NCI-H774 (cell line): ENCODE measurements at places on chromosomes 5 and 9.
A peak's percentile ranks its signal among the peaks of the same experiment; 100 is the strongest.

DNA sequence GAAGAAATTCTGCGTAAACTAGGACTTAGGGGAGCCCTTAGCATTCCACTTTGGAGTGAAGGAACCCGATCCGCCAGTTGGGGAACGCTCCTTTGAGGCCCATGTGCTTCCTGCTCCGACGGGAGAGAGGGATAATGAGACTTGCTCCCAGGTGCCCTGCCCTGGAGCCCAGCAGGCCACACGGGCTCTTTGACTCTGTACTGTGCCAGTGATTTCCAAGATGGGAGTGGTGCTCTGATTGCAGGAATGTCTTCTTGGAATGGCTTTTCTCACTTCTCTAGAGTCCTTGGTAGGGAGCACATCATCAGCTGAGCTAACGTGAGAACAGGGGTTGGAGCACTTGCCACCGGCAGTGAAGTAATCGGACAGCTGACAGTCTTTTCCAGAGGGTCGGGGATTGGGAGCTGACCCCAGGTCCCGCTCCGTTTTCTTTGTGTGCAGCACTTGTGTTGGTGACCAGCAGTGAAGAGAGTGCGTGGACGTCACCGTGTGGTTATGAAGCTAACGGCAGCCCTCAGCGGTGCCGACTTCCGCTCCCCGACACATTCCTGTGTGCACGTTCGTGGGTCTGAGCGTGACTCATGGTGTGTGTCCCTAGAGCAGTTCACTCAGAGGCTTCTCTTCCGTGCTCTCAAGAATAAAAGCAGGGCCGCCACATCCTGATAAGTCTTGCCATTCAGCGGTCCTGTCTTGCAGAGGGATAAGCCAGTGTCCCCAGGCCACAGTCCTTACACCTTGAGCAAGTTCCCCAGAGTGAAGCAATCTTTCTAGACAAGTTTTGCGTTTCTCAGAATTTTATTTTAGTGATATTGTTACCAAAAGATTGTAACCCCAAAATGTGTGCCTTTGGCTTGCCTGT is 25.6 kb downstream of the ABL1 start:
- no peak for DNase-seq

DNA sequence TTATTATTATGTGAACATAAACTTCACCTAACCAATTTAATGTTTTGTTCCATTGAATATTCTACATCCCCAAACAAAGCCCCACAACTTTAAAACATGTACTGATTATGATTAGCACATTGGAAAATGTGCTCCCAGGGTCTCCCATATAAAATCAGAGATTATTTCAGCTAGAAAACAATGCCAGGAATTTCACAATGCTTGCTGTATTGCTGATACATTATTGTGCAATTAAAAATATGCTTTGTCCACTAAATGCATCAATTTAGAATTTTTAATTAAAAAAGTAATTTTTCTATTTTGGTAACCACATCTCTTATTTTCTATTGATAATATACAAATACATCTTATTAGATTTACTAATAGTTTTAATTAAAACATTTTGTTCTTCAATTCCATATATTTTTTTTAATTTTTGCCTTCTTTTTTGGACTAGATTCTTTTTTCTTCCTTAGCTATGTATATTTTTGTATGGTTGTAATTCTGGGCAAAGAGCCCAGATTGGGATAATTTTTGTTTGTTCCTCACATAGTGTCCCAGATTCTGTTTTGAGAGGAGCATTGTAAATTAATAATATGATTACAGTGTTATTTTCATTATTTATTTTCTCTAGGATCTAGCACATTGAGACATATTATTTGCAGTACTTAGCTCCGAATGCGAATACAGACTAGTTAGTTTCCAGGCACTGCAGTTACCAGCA is 241.5 kb upstream of the CDH18 start:
- DNase-seq = no peak

- DNase-seq = peak; percentile 65
These were observed at the start of gene PBX3 for GRCh38 chr9:125747053-125747764. Gene PBX3, plus strand, starts transcription at chr9:125747373.

DNA sequence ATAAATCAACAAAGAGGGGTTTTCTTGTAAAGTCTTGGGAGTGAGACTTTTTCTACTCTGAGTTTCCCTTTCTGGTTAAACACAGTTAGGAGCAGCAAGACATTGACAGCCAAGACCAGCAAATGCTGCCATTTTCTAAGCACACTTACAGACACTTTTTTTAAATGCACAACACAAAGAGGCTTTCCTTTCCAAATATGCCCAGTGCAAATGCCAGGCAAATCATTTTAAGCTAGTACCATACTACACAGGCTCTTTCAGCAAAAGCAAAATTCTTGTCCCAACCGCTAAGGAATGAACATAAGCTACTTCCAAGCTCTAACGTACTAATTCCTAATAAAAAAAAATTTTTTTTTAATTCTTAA is 68.2 kb downstream of the DENND1A start:
- no peak for DNase-seq

DNA sequence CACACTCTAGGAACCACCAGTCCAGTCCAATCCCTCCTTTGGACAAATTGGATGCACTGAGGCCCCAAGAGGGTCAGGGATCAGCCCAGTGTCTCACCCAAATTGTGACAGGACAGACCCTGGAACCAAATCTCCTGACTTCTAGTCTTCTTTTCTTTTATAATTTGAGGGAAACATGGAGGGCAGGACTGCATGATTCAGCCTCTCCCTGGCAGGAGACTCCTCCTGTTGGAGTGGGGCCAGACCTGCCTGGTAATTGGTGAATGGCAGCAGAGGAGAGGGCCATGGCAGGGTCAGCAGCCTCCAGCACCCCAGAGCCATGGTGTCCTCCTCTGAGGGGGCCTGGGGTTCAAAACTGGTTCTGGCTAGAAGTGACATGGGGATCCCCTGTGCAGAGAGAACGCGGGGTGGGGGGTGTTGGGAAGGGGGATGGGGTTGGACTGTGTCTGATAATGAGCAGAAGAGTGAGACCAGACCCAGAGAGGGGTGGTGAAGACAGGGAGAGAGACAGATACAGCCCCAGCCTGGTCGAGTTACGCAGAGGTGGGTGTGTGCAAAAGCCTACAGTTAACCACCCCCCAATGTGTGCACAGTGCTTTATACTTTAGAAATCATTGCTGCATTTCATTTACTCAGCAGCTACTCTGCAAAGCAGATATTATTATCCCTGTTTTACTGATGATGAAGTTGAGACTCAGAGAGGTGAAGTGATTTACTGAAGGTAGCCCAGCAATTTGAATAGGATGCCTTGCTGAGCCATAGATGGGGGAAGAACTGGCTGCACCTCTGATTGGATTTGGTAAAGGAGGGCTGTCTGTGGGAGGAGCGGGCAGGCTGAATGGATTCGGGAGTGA is 3.8 kb upstream of the SYNPO start:
- no peak for DNase-seq

DNA sequence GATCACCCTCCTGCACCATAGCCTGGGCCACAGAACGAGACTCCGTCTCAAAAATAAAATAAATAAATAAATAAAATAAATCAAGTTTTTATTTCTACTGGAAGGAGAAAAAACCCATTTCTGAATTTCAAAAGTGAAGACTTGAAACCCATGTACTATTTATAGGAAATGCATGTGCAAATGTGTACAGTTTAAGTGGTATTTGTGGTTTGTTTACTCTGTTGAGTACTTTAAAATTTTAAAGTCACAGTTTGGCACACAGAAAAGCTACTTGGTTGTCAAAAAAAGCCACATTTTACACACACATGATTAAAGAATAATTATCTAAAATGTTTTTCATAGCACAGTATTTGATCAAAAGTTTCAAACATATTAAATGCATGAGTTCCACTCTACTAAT is 43.6 kb downstream of the NR3C1 start:
- DNase-seq = no peak

GRCh38 chr5:49953-50544 is 41.9 kb upstream of the PLEKHG4B start:
- no peak for DNase-seq

DNA sequence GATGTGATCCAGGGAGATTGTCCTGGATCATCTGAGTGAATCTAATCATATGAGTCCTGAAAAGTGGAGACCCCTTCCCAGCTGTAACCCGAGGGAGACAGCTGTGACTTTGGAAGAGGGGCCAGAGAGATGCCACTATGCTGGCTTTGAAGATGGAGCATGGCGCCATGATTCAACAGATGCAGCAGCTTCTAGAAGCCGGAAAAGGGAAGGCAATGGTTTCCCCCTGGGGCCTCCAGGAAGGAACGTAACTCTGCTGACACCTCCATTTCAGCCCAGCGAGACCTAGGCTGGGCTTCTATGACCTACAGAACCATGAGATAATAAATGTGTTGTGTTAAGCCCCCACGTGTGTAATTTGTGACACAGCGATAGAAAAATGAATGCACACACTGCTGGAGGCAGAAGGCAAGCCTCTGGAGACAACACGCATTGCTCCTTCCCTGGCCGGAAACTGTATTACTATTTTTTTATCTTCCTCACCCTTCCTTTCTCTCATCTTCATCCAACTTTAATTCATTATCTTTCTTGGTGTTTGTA is 16.6 kb upstream of the SARDH start:
- DNase-seq = no peak

- peak; percentile 14 for DNase-seq
These were observed 21.7 kb upstream of the SPINK7 start for GRCh38 chr5:148290271-148291195.

GRCh38 chr5:153742060-153742459 is 251.6 kb downstream of the GRIA1 start:
- no peak for DNase-seq

- DNase-seq = no peak
These were observed 151.6 kb downstream of the MACIR start for GRCh38 chr5:103410172-103410571.

DNA sequence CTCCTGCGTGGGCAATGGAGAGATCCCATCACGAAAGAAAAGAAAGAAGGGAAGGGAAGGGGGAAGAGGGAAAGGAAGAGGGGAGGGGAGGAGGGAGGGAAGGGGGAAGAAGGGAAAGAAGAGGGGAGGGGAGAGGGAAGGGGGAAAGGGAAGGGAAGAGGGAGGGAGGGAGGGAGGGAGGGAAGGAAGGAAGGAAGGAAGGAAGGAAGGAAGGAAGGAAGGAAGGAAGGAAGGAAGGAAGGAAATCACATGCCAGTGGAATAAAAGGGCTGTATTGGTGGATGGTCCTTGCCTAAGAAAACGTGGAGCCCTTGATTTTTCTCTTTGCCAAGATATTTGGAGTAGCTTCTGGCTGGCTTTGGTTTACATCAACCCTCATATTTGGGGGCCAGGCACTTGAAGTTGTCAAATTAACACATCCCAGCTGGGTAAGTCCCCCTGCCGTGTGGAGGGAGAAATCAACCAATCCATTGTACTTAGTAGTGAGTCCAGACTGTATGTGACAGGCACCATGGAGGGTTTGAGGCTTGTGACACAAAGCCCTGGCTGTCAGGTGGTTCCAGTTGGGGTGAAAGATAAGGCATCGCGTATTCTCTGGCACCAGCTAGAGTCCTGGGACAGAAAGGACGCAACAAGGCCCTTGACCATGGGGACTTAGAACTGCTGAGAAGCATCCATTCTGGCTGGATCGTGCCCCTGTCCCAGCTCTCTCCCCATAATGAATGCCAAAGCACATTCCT is 23.7 kb downstream of the IDNK start:
- DNase-seq = no peak

- DNase-seq = peak; percentile 62
These were observed 13.8 kb downstream of the EXOSC2 start for GRCh38 chr9:130707225-130707976.

DNA sequence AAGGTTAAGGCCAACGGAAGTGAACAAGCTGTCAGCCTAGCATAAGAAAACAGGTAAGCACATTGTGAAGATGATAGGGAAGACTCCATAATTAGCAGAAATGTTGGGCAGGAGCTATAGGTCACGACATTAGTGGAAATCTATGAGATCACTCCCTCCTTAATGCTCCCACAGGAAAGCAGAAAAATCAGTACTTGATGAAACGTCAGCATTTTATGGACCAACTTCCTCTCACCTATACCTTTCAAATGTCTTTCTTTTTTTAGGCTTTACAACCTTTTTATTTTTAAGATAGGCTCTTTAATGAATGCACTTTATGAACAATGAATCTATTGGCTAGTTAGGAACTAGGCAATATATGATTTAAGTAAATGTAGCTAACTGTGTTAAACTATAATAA is 29.4 kb upstream of the HCN1 start:
- no peak for DNase-seq

GRCh38 chr5:154313360-154314017 is 123.0 kb downstream of the GALNT10 start:
- DNase-seq = no peak

DNA sequence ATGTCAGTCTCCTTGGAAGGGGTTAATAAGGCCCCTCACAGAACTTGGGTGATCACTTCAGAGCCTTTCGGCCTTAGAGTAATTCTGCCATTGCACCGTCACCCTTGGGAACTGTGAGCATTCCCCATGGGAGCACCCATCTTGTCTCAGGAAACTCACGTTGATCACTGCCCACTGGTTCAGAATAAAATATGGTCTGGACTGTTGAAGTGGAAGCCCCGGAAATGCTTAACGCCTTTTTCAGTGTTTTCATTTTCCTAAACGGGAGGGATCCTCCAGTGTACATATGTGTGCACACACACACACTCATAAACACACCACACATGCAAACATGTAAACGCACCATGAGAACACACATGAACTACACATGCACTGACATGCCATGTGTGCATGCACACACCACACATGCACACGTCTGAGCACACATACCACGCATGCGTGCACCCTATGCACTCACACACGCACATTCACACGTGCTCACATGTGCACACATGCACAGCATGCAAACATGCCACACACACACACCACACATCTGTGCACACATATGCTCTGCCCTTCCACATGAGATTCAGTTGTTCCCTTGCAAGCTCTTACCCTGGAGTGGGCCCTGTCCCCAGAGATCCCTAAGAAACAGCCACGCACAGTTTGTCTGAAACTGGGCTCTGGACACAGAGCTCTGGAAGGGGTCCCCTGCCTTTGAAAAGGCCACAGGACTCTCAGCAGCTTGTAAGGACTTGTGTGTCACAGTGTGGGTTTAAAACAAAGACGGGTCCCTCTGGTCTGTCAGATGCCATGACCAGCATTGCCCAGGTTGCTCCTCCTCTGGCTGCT is 17.0 kb downstream of the MRPL36 start:
- DNase-seq = no peak

DNA sequence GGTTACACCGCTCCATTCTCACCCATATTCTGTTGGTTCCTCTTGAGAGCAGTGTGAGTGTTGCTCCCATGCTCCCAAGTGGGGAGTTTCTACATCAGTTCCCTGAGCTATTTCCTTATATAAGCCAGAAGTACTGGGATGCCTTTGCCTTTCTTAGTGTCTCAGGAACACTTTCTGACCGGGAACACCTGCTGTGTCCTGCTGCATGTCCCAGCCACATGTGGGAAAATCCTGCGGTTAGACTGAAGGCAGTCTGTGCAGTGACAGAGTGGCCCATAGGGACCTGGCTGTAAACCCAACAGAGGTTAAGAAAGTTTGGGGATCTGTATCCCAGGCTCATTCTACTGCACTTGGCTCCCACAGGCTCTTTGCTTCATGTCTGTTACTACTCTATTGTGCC is 126.0 kb downstream of the EGFLAM start:
- DNase-seq = no peak
